ENCODE measurements at places on chromosomes 7 and 10. TPM values are rescaled to one million over a fixed set of nuclear protein-coding genes. Genes with fewer than 3 reads are reported as not detected.
A peak's percentile ranks its signal among the peaks of the same experiment; 100 is the strongest.

GRCh38 chr7:41711283-41712064 is 8.6 kb upstream of the INHBA start:
- no peak overlapping the region for H3K27ac ChIP-seq
- H3K4me1 ChIP-seq, result peaks cover 1% of the 10 kb centered on the region
- no peaks in the 10 kb centered on the region for H3K36me3 ChIP-seq
- DNase-seq, result no peak

Gene KIF5B
- polyA plus RNA-seq, result 42.6 TPM

Gene CALD1
- polyA plus RNA-seq, result 125 TPM

- H3K4me1 ChIP-seq, result no peaks in the 10 kb centered on the region
- H3K4me3 ChIP-seq, result no peak overlapping the region
- no peak for DNase-seq
- H3K27ac ChIP-seq, result no peak overlapping the region
Measured at GRCh38 chr7:130821864-130822263, 87.9 kb upstream of the KLF14 start.

GRCh38 chr7:69625798-69626197 is 27.5 kb downstream of the AUTS2 start:
- no peak overlapping the region for H3K4me3 ChIP-seq
- no peak for DNase-seq

- no peaks in the 10 kb centered on the region for H3K4me1 ChIP-seq
- no peaks in the 10 kb centered on the region for H3K36me3 ChIP-seq
- H3K4me3 ChIP-seq, result no peak overlapping the region
- DNase-seq, result no peak
Measured at GRCh38 chr7:102326157-102326889, 29.9 kb downstream of the SPDYE6 start.

DNA sequence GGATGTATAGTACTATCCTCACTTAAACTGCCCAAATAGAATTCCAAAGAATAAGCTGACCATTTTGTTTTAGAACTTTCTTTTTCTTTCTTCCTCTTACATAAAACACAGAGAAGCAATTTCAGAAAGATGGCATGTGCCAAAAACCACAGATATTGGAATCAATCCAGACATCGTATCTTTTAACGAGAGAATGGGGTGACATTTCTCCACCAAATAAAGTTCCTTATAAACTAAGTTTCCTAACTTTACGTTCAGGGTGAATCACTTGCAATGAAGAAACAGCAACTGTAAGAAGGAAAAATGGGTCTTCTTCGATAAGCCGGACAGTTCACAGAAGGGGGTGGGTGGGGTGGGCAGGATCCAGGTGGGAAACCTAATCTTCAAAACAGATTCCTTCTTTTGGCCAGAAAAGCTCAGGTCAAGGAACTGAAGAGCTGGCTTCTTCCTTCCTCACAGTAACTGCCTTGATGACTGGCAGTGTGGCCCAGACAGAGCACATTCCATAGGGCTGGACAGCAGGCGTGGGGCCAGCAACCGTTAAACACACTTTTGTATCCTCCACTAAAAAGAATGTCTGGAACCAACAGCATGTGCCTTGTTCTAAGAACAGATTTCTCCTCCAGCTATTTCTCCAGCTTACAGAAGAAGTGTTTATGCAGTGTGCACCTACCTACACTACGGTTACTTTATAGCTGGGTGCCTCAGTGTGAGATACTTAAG is 31.5 kb downstream of the CREB3L2 start:
- peaks cover 94% of the 10 kb centered on the region for H3K4me1 ChIP-seq
- DNase-seq, result peak; percentile 86
- H3K27ac ChIP-seq, result peak overlapping the region; percentile 79
- H3K27me3 ChIP-seq, result no peaks in the 10 kb centered on the region

Gene PITRM1
- 23.4 TPM for polyA plus RNA-seq

- no peak overlapping the region for H3K27ac ChIP-seq
- no peaks in the 10 kb centered on the region for H3K4me1 ChIP-seq
- H3K36me3 ChIP-seq, result no peaks in the 10 kb centered on the region
- no peak overlapping the region for H3K4me3 ChIP-seq
- DNase-seq, result no peak
Measured at GRCh38 chr10:586151-586550, 103.3 kb downstream of the DIP2C start.

DNA sequence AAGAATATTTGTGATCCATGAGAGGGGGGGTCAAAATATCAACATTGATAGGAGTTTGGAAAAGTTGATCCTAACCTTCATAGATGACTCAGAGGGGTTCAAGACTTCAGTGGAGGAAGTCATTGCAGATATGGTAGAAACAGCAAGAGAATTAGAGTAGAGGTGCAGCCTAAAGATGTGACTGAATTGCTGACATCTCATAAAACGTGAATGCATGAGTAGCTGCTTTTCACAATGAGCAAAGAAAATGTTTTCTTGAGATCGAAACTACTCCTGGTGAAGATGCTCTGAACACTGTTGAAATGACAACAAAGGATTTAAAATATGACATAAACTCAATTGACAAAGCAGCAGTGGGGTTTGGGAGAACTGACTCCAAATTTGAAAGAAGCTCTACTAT is 700.7 kb upstream of the FZD8 start:
- DNase-seq, result no peak
- H3K27ac ChIP-seq, result no peak overlapping the region

Gene SLC18A3
- not detected for polyA plus RNA-seq

Gene SUFU
- polyA plus RNA-seq, result 3.2 TPM

DNA sequence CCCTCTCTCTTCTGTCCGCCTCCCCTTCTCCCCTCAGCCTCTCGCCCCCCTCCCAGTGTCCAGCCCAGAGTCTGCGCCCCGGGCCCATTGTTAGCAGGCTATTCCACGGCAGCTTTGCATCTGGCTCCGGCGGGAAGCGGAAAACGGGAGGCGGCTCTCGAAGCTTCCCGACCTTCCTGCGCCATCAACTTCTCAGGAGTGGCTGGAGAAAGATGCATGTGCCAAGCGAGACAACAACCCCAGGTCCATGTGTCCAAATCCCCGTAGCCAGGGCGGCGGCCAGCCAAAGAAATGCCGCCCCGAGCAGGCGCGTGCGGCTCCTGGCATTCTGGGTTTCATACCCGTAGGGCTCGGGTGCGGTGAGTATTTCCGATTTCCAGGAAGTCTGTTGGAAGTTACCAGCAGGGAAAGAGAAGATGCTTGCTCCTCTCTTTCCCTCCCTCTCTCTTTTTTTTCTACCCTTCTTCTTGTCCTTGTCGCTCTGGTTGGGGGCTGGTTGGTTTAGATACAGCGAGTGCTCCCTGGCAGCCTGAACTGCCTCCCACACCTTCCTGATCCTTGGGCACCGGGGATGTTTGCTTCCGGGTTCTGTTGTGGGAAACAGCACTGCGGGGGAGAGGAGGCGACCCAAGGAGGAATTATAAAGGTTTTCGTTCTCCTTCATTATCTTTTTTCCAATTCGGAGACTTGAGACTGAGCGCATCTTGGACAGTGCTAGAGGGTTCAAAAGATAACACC is 1.2 kb upstream of the HOXA2 start:
- no peaks in the 10 kb centered on the region for H3K27me3 ChIP-seq
- DNase-seq, result peak; percentile 74
- H3K36me3 ChIP-seq, result no peaks in the 10 kb centered on the region
- H3K4me1 ChIP-seq, result peaks cover 11% of the 10 kb centered on the region

DNA sequence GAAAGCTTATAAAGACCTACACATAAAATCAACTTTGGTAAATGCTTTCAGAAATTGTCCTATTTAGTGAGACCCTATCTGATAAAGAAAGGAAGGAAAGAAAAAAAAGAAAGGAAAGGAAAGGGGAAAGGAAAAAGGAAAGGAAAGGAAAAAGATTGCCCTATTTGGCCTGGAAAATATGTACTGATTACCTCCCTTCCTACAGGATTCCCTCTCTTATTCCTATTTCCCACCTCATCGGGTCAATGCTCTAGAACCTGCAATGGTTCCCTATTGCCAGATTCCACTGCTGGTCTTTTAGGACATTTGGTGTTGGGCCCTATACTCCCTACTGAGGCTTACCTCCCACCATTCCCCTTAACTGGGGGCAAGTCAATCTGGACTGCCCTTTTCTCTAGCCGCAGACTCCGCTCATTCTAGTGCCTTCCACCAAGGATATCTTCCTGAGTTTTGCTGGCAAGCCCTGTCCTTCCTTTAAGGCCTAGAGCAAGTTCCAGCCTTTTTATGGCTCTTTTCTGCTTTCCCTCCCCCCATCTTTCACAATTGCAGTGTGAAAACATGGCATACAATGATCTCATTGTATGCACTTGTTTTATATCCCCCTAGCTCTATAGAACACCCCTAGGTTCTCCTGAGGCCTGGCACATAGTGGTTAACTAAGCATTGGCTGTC is 4.4 kb downstream of the DDIT4 start:
- no peaks in the 10 kb centered on the region for H3K27me3 ChIP-seq
- H3K27ac ChIP-seq, result peak overlapping the region; percentile 96
- DNase-seq, result no peak
- H3K4me1 ChIP-seq, result no peaks in the 10 kb centered on the region

Gene CCZ1B
- polyA plus RNA-seq, result 32.6 TPM

- H3K4me1 ChIP-seq, result peaks cover 7% of the 10 kb centered on the region
- no peak for DNase-seq
- H3K36me3 ChIP-seq, result no peaks in the 10 kb centered on the region
- H3K27ac ChIP-seq, result no peak overlapping the region
- H3K27me3 ChIP-seq, result no peaks in the 10 kb centered on the region
Measured at GRCh38 chr10:99654390-99655175, 4.7 kb upstream of the ENTPD7 start.

Gene EIF4H
- polyA plus RNA-seq, result 224 TPM

GRCh38 chr10:30026578-30026977 is 32.8 kb downstream of the JCAD start:
- no peak overlapping the region for H3K4me3 ChIP-seq
- H3K27ac ChIP-seq, result peak overlapping the region; percentile 57

All from sigmoid colon (tissue), 7 donors.